ENCODE measurements at places on chromosomes 12 and 14.

DNA sequence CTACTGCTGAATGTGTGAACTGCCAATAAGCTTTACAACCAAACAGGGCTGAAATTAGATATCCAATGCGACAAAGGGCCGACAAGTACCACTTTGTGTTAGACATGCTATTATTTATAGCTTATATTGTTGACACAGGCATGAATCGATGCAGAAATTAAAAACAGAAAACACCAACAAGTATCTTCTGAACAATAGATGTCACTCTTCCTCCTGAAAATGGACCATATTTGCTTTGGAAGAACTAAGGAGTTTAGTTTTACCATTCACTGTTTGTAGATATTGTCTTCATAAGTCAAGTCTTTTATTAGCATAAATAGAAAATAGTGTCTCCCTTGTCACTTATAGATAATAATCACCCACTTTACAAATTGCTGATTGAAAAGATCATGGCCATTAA is 86.5 kb downstream of the LRIG3 start:
- no peak for DNase-seq

GRCh38 chr14:35403114-35403602 is 1.4 kb downstream of the NFKBIA start:
- peak; percentile 31 for DNase-seq

- peak; percentile 15 for DNase-seq
Observed at GRCh38 chr12:93109551-93110203, 180.6 kb upstream of the EEA1 start.

DNA sequence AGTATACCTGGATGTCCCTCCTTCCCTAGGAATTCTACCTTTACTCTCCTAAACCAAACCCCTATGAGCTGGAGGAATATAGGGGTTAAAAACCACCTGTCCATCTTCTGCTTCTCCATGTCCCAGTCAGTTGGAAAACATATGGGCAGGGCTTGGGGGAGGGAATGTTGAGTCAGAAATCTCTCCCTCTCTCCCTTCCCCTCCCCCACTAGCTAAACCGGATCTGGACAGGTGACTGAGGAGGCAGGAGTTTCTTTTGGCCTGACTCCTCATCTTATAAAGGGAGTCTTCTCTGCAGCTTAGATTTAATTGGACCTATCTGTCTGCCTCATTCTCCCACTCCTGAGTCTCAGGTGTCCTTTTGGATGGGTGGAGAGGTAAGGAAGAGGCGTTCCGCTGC is 6.1 kb downstream of the ERBB3 start:
- no peak for DNase-seq

DNA sequence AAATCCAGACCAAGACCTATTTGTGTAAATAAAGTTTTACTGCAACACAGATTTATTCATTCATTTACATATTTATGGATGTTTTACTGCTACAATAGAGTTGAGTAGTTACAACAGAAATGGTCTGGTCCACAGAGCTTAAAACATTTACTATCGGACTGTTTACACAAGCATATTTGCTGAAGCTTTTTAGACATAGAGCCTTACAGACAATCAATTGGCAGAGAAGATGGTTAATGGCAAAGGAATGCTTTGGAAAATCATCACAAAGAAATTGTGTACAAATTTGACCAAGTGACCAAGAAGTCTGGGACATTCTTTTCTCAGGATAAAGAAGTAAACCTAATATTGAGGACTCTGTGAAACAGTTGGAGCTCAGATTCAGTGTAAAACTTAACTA is 504.3 kb downstream of the SLC16A7 start:
- DNase-seq = no peak

DNA sequence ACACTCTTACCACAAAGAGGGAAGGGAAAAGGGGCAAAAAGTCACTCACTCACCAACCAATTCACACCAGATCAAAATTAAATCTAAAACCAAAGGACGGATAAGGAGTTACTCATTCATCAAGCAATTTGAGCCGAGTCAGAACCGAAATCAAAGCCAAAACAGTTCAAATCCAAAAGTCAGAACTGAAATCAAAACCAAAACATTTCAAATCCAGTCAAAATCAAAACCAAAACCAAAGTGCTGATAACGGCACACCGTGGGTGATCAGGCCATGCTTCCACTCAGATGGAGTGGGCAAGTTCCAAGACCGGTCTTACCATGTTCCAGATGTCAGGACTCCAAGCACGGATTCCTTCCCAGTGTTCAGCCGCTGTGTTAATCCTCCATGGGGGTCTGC is 139.5 kb downstream of the SLC38A6 start:
- DNase-seq = no peak

DNA sequence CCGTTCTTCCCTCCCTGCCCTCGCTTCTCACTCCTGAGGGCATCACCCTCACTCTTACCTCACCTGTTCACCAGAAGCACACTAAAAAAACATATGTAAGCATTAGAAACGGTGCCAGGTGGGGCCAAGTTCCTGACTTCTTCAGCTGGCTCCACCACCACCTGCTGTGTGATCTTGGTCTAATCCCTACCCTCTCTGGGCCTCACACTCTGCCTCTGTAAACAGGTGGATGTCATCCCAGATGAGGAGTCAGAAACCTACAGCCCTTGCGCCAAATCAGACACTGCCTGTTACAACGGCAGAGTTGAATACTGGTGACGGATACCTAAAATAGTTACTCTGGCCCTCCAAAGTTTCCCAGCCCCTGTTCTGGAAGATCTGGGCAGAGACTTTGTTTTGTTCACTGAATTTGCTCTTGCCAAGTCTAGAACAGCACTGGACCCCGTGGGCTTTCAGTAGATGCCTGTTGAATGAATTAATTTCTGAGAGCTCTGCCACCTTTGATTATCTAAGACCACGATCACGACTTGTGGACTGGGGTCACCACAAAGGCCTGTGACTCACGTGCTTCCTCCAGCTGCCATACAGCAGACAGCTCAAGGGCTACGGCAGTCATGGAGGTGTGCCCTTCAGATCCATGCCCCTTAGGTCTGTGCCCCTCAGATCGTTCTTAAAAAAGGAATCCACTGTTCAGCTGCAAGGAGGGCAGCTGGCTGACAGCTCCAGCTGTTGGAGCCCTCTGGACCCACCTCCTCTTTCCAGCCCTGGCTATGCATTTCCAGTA is 71.9 kb downstream of the GSC start:
- DNase-seq = no peak

- DNase-seq = no peak
Observed at GRCh38 chr12:131194166-131194565, 240.5 kb downstream of the ADGRD1 start.

GRCh38 chr12:56160193-56160763 is 2.1 kb downstream of the MYL6 start:
- DNase-seq = peak; percentile 49

DNA sequence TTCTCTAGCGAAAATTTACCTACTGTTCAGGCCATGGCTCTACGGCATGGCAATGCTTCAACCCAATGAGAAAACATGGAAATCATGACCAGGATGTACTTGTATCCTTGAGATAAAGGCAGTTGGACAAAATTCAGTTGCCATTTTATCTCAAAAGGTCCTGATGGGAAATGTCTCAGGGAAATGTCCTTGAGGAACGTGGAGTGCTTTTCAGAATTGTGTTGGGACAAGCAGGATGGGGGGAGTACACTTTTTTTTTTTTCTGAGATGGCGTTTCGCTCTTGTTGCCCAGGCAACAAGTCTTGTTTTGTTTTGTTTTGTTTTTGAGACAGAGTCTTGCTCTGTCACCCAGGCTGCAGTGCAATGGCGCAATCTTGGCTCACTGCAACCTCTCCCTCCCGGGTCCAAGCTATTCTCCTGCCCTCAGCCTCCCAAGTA is 86.8 kb upstream of the EIF5 start:
- DNase-seq = no peak

- no peak for DNase-seq
Observed at GRCh38 chr14:39547845-39548244, 115.6 kb upstream of the FBXO33 start.

- DNase-seq = no peak
Observed at GRCh38 chr14:64502456-64502855, 1.2 kb downstream of the ZBTB25 start.

DNA sequence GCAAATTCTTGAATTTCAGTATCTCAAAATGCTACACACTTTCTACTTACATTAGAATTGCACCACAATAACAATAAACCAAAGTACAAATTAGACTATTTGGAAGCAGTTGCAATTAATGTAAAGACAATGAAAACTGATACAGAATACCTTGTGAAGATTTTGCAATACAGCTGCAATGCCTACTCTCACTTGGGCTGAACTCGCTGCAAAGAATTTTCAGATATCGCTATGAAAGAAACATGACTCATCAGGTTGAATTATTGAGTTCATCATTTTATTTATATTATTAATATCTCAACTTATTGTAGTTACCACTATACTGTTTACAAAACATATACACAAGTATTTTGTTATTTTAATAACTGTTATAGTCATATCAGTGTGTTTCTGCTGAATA is 108.0 kb upstream of the TMTC2 start:
- no peak for DNase-seq

- no peak for DNase-seq
Observed at GRCh38 chr12:114562654-114563053, 121.3 kb downstream of the TBX3 start.

GRCh38 chr14:58638231-58639197 is 752 bp downstream of the DACT1 start:
- no peak for DNase-seq

- DNase-seq = peak; percentile 28
Observed at GRCh38 chr14:76844223-76844622, 18.0 kb downstream of the LRRC74A start.

- DNase-seq = no peak
Observed at GRCh38 chr12:2856051-2856450, 788 bp downstream of the TEX52 start.

- DNase-seq = no peak
Observed at GRCh38 chr12:130835011-130835410, 4.0 kb downstream of the STX2 start.

DNA sequence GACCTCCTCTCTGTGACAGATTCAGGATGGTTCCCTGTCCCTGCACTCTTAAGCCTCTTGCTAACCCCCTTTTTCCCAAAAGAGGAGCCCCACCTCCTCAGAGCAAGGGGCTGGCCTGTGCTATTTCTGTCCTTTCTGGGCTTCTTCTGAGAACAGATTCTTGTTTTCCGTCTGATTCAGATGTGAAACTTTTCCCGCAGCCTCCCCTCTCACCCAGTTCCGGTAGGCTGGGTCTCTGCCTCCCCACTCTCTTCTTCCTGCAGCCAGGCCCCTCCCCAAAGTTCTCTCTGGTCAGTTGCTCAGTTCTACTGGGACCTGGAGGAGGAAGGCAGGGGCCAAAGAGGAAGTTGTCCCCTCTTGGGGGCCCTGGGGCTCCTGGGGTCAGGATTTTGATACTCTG is 11.8 kb downstream of the PDE1B start:
- DNase-seq = no peak

DNA sequence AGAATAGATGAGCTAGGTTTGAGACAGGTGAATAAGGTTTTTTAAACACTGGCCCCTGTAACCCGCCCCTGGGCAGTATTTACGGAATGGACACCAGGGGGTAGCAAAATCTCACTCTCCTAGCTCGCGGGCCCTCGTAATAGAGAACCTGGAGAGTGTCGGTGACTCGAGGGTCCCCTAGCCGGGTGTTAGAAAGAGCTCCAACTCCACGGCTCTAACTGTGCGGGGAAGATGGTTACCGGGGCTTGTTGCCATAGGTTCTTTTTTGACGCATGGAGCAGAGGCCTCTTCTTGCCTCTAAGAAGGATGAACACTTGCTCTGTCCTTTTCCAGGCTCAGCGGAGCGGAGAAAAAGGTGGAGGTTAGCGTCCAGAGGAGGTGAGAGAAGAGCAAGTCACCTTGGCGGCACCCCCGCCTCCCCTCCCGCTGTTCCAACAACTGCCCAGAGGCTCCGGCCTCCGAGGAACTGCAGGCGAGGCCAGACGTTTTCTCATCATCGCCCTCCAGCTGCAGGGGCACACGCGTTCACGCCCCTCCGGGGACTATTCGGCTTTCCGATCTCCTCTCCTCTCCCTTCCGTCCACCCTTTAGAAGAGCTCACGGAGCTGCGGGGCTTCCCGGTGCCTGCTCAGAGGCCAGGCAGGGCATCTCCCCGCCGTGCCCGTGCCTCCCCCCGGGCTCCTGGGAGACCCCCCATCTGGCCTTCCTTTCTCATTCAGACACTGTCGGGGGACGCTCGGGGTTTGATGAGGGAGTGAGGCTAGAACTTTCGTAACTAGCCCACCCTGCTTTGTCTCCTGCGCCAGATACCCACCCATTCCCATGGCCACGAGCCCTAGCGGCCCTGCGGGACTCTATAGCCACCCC is 1.4 kb upstream of the ARHGEF40 start:
- DNase-seq = no peak

GRCh38 chr12:124240493-124240892 is 54.4 kb upstream of the RFLNA start:
- DNase-seq = no peak

- DNase-seq = no peak
Observed at GRCh38 chr14:93042968-93043940, 72.5 kb downstream of the ITPK1 start.

DNA sequence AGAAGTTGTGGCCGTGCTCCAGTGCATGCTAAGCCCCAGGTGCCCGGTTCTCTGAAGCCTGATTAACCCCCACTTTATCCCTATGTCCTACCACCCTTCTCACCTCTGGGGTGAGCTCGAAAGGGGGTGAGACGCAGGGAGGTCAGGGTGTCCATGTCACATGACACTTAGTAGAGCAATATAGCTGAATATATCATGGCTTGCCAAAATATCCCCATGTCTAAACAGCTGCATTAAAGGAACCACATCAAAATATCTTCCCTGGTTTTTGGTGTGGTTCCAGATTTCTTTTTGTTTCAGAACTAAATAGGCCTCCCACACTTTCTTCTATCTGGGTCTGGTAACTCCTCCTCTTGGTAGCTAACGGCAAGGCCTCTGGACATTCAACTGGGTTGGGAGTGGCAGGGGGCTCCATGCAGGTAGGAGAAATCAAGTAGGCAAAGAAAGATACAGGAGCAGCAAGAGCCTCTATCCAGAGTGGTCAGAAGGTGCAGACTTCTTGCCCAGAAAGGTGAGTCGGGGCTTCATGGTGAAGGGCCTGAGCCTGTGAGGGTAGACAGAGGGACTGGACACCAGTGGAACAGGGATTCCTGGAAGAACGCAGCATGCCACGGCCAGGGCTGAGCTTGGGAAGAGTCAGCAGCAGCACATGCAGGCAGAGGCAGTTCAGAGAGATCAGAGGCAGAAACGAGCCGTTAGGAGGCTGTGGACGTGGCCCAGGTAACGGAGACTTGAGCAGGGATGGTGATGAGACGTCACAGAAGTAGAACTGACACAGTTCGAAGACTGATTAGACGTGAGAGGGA is 202.8 kb upstream of the DIO3 start:
- DNase-seq = no peak

DNA sequence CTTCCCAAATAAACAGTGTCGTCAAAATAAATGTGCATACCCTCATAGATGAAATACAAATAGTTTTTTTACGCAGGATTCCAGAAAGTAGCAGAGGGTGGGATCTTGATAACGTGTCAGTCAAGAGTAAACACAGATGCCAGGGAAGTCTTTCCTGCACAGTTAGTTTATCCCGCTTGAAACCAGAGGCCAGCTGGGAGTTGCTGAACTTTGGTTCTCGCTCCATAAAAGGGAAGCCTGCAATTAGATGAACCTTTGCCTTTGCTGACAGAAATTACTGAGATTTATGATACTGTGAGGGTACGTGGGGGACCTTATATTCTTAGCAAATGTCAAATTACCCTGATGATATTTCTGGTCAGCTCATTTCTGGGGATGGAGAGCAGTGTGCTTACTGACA is 18.9 kb downstream of the FAR2 start:
- no peak for DNase-seq

- no peak for DNase-seq
Observed at GRCh38 chr12:82848845-82849244, 162.1 kb downstream of the TMTC2 start.

- no peak for DNase-seq
Observed at GRCh38 chr12:67237231-67237630, 31.9 kb upstream of the CAND1 start.
